ENCODE measurements at places on chromosomes 16 and 17.

GRCh38 chr16:53080345-53081031, 25.7 kb downstream of the CHD9 start:
- ATAC-seq = peak; percentile 87

GRCh38 chr17:28402224-28402630, 3.8 kb downstream of the SLC46A1 start:
- ATAC-seq = no peak

GRCh38 chr17:2214047-2214928, 89.3 kb downstream of the SMG6 start:
- no peak for ATAC-seq

GRCh38 chr16:27973678-27974077, 89.8 kb downstream of the GSG1L start:
- no peak for ATAC-seq

GRCh38 chr17:35740997-35741931, 9.8 kb downstream of the RASL10B start:
- ATAC-seq = peak; percentile 19

DNA sequence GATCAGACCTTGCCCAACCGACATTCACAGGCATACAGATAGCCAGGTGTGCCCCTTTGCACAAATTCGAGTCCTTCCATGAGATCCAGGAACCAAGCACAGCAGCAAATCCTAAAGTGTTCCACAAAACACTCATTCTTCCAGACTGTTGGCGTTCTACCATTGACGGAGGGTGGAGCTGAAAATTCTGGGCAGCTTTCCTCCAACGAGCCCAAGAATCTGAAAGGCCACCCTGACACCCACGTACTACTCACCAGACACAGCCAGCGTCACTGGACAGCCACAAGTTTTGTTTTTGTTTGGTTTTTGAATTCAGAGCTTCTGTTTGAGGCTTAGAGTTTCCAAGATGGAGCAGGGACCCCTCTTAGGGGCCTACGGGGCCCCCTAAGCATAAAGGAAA, 83.8 kb downstream of the PMP22 start:
- no peak for ATAC-seq

GRCh38 chr17:8762012-8762411, 3.7 kb upstream of the SPDYE4 start:
- no peak for ATAC-seq

DNA sequence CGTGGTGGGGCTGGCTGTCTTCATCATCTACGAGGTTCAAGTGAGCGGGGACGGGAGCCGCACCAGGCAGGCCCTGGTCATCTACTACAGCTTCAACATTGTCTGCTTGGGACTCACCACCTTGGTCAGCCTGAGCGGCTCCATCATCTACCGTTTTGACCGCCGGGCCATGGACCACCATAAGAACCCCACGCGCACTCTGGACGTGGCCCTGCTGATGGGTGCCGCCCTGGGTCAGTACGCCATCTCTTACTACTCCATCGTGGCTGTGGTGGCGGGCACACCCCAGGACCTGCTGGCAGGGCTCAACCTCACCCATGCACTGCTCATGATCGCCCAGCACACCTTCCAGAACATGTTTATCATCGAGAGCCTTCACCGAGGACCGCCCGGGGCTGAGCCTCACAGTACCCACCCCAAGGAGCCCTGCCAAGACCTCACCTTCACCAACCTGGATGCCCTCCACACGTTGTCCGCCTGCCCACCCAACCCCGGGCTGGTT, 5.1 kb upstream of the OTOP3 start:
- ATAC-seq = no peak

DNA sequence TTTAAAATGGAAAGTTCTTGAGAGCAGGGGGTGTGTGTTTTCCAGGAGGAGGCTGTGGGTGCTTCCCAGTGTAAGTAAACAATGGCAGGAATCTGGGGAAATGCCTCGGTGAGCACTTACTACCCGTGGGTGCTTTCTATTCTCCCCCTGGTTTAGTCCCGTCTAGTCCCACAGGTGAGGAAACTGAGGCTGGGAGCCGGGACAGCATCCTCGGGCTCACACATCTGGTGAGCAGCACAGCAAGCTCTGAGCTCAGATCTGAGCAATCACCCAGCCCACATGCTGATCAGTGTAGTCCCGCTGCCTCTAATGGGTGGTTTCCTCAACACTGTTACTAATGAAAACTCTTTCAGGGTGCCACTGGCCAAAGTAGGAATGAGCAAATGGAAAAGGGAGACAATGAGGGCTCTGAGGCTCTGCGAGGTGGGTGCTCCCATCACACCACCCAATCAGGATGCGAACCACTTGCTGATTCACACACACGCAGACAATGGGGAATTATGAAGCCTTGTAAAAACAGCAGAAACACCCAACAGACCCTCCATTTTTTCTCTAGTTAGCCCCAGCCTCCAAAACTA, 202.6 kb downstream of the PARN start:
- peak; percentile 29 for ATAC-seq

DNA sequence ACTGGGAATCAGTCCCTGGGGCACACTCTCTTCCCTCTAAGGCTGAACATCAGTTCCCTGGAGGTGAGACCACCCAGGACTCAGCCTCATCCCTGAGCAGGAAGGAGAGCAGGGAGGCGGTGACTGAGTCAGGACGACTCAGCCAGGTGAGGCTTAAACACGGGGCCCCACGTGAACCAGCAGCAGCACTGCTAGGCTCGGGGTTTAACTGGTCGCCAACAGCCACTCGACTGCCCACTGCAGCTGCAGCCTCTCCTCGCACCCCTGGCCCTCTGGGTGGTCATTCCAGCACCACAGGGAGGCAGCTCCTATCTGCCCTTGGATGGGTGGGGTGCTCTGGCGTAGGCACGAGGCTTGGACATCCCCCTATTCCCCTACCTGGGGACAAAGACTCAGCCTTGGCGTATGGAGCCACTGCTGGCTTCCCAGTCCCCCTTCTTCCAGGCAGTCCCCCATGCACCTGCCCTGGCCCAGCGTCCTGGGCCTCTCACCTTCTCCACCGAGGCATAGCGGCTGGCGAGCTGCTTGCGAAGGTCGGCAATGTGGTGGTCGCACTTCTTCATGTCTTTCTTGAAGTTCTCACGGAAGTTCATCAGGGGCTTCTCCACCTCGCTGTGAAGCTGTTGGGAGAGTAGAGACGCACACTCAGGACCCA, 21.2 kb upstream of the RCVRN start:
- ATAC-seq = no peak

- no peak for ATAC-seq
Measured at GRCh38 chr17:49835472-49835871, 12.4 kb downstream of the TAC4 start.

DNA sequence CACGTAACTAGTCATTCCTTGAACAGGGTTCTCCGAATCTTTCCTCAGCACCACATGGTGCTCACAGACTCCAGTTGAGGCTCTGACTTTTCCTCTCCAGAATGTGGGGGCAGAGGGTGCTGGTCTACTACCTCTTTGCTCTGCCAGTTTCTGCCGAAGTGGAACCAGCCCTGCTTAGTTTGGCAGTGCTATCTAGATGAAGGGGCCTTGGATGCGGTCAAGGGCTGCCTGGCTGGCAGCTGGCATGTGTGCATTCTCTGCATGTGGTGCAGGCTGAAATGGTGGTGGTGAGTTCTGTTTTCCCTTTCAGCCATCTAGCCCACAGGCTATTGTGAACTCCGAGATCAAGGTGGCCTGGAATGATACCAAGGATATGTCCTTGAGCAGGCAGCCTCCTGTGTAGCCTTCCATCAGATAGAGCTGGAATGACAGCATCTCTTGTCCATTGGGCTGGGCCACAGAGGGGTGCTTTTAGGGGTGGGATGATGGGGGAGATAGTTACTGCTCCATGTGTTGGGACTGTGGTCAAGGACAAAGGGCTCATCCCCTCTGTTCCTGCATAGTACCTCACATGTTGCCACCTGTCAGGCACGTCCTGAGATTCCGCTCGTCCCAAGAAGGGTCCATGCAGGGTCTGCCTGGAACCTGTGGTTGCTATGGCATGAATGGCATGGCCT, 2.0 kb downstream of the DYNLL2 start:
- no peak for ATAC-seq

DNA sequence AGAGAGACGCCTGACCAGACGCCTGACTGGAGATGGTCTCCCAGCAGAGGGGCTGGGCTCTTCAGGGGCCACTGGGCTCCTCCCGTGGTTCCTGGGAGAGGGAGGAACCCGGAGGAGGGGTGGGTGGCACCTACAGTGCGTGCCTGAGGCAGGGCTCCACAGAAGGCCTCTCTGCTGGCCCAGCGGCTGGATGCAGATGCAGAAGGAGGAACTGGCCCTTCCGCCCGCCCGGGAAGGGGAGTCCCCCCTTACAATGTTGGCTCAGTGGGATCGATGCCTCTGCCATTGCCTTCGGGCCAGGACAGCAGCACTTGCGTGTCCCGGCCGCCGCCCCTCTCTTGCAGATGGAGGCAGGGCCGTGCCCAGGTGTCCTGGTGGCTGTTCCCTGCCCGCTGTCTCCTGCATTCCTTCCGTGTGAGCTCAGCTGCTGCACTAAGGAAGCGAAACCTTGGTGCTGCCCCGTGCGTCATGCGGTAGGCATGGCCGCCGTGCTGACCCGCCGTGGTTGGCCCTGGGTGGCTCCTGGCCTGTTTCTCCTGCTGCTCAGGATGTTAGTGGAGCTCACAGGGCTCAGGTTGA, 15.1 kb downstream of the BAIAP2 start:
- peak; percentile 91 for ATAC-seq

DNA sequence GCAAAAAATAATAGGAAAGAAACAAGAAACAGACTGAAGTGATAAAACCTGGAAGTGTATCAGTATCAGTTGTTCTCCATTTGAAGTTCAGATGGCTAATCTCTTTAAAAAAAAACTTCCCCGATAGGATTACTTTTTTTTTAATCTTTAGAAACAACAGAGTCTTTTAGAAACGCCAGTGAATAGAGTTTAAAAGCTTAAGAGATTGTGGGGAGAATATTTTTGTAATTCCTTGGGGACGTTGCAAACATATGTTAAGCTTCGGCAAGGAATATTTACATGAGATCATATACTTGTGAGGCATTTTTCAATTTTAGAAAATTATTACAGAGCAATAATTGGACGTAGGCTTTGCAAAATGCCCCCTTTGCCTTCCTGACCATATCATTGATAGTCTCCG, 13.2 kb downstream of the MAF start:
- ATAC-seq = no peak

GRCh38 chr17:32692179-32692578, 184.7 kb downstream of the MYO1D start:
- no peak for ATAC-seq

DNA sequence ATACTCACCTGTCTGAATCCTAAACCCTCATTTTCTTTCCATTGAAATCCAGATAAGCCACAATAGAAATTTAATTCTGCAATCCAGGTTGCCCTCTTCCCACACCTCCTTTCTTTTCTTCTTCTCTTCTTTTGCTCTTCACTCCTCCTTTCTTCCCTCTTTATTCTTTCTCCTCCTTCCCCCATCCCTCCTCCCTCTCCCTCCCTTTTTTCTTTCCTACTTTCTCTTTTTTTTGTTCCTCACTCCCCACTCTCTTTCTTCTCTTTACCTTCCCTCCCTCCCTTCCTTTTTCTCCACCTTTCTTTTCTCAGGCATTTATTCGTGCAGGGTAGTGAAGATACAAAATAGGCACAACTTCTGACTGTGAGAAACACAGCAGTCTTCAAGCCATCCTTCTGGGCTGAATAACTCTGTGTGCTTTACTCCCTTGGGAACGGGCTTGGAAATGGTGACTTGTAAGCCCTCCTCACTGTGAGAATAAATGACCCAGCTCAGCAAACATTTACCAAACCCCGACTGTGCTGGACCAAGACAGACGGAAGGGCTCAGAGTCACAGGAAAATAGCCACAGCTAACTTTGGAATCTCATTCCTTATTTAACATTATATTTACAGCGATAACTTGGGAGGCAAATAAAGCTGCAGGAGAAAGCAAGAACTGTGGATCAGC, 140.8 kb downstream of the HAPSTR1 start:
- ATAC-seq = no peak

- ATAC-seq = no peak
Measured at GRCh38 chr17:21028192-21028591, 14.6 kb downstream of the USP22 start.

DNA sequence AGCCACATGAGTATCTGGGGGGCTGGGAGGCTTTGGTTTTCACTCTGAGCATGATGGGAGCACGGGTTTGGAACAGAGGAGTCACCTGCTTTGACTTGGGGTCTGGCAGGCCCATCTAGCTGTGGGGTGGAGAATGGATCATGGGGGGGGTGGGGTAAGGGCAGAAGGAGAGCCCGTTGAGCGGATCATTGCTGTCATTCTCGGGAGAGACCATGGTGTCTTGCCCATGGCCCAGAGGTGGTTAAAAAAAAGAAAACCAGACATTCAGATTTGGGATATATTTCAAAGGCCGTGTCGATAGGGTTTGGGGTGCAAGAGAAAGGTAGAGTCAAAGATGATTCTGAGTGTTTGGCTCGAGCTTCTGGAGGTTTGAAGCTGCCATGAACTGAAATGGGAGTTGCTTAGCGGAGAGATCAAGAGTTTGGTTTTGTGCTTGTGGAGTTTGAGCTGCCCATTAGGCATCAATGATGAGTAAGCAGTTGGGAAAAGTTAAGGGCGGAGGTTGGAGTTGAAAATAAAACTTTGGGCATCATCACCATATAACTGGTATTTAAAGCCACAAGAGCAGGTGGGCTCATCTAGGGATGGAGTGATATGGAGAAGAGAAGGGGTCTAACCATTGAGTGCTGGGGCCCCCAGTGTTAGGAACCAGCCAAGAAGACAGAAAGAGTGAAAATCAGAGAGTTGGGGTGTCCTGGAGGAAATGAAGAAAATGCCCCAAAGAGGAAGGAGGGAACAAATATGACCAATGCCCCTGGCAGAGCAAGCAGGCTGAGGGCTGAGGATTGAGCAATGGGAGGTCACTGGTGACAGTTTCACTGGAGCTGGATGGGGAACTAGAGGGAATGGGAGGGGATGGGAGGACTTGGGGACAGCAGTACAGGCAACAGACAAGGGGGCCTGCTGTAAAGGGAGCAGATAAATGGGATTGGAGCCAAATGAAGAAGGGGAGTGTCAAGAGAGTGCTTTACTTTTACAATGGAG, 1.9 kb downstream of the NOD2 start:
- no peak for ATAC-seq

GRCh38 chr17:59361386-59361785, 29.9 kb downstream of the YPEL2 start:
- no peak for ATAC-seq

DNA sequence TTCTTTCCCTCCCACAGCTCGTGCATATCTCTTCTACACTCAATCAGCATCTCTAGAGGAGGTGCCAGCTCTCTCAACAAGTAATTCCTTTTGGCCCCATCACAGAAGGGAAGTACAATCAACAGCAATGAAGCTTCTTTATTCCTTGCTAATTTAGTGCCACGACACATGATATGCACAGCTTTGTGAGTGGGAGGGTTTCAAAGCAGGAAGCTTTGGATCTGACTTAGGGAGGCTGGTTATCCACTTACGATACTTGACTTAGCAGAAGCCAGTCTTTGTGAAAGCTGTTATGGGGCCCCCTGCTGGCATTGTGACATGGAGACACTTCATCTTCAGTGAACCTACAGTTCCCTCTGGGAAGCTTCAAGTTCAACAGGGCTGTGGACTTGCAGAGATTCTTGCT, 81.0 kb downstream of the TMEM100 start:
- no peak for ATAC-seq
